ENCODE measurements at places on chromosomes 11 and 22.
A peak's percentile ranks its signal among the peaks of the same experiment; 100 is the strongest.

DNA sequence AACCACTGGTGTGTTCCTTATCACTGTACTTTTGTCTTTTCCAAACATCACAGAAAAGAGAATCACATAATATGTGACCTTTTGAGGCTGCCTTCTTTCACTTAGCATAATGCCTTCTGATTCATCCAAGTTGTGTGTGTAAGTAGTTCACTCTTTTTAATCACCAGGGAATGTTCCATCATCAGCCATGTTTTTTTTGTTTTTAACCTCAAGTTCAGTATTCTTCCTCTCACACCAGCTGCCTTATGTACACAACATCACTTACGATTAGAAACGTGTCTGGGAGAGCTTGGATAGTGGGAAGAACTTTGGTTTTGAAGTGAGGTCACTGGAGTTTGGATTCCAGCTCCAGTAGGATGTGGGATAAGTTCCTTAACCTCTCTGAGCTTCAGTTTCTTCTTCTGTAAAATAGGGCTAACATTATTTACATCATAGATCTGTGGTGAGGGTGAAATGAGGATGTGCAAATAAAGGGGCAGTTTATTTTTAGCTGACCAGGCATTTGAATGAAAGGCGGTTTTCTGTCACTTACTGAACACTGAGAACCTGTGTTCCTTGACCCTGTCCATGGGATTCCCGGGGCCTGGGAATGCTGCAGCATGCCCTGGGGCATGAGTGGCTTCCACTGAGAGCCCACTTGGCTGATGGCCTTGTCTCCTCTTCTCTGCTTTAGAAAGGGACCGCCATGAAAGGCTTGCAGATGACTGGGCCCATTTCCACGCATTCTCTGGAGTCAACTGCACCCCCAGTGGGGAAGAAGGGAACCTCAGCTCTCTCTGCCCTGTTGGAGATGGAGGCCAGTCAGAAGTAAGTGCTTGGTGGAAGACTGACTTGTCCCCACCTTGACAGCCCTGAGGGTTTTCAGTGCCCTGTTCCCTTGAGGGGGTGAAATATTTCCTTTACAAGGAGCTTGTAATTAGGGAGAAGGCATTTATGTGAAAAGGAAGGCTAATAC is 92.6 kb downstream of the DEPDC5 start:
- DNase-seq = peak; percentile 25

DNA sequence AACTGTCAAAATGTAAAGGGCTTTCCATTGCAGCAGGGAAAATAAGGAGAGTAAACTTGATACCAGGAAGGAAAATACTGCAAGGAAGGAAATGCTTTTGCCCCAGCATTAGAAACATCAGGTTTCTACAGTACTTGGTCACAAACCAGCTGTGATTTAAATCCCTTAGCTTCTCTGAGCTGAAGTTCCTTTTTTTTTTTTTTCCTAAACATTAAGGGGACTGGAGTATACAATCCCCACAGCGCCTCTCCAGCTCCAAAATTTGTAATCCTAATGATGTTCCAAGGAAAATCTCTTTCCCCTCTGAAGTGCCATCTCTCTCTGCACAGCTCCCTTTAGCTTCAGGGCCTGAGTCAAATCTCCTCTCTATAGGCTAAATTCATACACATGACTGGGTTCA is 220.5 kb upstream of the PITPNB start:
- DNase-seq = no peak

DNA sequence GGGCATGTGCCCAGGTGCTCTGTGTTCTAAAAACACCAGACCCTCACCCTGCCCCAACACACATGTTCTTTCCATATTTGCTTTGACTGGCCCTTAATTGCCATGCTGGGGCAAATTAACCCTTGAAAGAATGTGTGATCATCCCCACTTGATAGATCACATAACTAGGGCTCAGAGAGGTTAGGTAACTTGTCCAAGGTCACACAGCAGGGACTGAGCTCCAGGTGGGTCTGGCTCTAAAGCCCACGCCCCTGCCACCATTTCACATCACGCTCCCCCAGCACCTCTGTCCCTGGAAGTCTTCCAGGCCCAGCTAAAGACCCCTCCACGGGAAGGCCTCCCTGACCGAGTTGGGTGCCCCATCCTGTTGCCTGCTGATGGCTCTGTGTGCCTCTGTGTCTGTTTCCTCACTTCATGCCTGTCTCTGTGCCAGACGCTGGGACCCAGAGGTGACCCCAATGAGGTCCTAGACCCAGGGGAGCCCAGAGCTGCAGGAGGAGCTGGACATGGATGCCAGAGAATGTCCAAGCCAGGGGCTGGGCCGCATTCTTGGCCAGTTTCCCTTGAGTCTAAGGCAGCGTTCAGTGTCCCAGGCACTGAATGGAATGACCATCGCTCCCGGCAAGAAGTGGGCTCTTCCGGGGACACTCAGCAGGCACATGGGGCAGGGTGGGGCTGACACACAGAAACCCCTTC is 79.7 kb downstream of the MYO7A start:
- no peak for DNase-seq

DNA sequence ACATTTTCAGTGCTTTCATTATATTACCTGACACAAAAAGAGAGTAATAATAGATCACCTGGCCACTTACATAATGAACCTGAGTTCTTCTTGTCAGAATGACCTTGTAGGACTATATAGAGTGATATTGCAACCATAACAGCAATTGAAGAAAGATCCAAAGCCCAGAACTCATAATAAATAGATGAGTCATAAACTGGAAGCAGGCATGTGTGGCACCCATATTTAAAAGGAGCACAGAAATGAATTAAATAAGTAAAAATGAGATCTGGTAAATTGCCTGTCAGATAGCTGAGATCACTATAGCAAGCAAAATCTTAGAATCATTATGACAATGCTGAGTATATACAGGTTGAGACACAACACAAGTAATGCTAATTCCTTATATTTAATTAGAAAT is 331.8 kb downstream of the AASDHPPT start:
- no peak for DNase-seq

DNA sequence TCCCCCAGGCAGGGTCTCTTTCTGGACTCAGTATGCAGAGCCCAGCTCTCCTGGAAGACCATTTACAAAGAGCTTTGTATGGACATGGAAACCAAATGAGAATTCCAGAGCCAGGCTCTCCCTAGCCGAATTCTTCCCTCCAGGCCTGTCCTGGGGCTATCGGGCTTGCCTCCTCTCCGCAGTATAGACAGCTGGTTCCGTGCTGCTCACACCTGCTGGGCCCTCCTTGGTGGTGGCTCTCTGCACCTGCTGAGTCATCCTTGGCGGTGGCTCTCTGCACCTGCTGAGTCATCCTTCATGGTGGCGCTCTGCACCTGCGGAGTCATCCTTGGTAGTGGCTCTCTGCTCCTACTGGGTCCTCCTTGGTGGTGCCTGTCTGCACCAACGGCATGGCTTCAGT is 743.5 kb downstream of the BRD1 start:
- no peak for DNase-seq

DNA sequence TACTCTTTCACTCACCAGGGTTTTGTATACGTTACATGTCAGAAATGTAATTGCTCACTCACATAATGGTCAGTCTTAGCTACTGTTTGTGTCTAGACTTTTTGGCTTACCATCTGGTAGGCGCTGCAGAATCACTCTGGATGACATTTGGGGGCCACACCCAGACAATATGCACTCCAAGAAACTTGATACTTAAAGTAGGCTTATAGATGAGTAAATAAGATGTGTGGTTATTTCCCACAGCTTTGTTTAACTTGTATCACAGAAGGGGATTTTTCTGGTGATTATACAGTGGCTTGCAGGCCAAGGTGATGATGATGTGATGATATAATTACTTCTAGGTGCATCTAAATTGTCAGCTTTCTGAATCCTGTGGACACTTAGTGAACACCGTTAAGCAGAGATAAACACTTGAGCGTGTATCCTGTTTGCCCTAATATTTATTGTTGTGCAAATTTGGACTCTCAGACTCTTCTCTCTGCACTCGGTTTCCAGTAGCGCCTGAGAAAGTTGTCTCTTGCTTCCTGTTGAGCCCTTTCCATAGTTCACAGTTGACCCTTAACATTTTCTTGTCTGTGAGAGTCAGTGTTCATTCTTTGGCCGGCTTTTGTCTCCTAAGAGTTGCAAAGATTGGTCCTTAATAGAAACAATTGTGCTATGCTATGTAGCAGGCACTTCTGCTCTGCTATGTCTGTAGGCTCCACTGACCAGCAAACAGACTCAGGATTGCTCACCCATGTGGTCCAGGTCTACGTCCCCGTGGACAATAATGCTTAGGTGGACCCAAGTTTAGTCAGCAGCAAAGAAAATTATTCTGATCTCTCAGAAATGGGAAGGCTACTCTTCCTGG is 89.3 kb downstream of the PRR5L start:
- no peak for DNase-seq

GRCh38 chr11:35330156-35330889 is 89.0 kb downstream of the SLC1A2 start:
- no peak for DNase-seq

DNA sequence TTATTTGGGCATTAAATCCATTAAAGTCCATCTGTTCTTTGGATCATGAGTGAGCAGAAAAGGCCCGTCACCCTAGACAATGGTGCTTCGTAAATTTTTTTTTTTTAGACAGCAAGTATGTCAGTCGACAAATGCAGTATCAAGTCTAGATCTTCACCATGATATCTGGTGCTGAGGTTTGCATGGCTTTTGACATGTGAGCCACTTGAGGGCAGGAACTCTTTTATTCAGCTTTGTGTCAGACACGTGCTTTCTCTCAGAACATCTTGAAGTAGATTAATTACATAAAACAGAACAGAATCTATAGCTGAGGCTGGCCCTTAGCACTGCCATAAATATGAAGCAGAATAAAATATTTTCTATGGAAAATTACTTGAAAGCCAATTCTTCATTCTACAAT is 62.9 kb upstream of the CARD18 start:
- no peak for DNase-seq

DNA sequence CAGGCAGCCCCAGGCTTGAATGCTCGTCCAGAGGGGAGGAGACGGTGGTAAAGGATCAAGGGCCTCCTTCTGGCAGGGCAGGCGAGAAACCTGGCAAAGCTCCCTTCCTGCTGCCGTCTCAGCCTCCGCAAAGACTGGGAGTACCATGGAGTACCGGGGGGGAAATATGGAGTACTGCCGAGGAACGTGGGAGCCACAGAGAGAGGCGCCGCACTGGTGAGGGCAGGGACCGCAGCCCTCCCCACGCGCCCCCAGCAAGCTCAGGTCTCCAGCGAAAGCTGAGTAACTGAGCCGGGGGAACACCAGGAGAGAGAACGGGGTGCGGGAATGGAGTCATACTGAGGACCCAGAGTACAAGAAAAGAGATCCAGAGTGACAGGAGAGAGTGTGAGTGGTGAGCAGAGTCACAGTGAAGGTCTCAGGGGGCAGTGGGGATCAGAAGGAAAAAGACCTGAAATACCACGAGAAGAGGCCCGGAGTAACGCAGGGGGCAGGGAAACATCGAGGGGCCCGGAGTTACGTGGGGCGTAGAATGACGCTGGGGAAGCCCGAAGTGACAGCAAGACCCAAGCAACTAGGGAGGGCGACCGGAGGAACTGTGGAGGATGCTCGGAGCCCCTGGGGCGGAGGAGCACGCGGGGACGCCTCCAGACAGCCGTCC is 740 bp downstream of the EML3 start:
- peak; percentile 55 for DNase-seq

DNA sequence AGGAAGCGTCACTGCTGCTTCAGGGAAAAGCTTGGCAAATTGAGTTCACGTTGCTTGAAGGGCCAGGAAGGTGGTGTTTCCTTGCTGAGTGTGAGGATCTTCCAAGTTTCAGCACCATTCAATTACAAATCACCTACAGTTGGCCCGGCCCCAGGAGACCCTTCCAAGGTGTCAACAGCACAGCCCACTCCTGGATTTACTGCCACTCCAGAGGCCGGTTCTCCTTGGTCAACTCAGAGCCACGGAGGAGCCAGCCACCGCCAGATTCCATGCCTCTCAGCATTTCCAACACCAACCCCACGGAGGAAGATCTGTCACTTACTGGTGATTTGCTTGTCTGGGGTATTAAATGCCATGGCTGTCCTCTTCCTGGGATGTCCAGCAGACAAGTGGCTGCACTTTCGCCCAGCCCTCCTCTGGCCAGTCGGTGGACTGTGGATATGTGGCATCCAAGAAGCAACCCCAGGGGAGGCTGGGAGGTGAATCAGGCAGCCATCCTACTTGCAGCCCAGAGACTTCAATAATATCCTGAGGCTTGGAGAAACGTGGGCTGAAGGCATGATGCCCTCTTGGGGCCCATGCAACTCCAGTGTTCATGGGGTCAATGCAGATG is 74.1 kb upstream of the SHANK2 start:
- no peak for DNase-seq

GRCh38 chr22:24413271-24413670 is 14.1 kb upstream of the ADORA2A start:
- DNase-seq = no peak

DNA sequence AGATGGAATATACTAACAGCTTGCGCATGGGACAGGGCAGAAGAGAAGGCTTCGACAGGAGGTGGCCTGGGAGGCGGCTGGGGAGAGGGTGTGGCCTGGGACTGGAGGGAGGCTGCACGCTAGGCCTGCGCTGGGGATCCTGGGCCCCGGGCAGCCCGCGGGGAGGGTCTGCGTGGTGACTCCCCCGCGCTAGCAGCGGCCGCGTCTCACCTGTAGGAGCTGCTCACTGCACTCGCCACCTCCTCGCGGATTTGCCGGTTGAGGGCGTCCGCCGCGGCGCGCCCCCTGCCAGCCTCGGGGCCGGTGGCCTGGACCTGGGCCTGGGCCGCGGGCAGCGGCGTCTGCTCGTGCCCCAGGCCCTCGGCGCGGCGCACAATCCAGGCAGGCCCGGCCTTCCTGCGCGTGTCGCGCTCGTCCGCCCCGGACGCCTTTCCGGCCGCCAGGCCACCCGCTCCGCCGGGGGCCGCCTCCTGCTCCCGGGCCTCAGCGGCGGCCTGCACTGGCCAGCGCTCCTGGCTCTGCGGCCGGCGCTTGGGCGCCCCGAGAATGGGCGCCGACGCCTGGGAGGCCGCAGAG is 1.5 kb downstream of the MAP6 start:
- no peak for DNase-seq

- DNase-seq = no peak
These were observed 4.2 kb upstream of the LIF start for GRCh38 chr22:30250661-30251267.

DNA sequence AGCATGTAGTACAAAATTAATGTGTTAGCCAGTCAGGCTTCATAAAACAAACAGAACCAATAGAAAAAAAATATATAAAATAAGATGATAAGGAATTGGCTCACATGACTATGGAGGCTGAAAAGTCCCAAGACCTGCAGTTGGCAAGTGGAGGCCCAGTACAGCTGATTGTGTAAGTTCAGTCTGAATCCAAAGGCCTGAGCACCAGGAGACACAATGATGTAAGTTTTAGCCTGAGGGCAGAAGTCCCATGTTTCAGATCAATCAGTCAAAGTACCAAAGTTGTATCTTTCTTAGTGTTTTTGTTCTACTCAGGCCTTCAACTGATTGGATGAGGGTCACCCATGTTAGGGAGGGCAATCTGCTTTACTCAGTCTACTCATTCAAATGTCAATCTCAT is 14.3 kb upstream of the OR10D3 start:
- DNase-seq = no peak

GRCh38 chr11:78000193-78000592 is 5.7 kb upstream of the INTS4 start:
- peak; percentile 36 for DNase-seq

- no peak for DNase-seq
These were observed at the start of gene FAT3 for GRCh38 chr11:92224407-92225124. Gene FAT3, plus strand, starts transcription at chr11:92224818. Its CDS starts 127,295 bp downstream, at chr11:92352113.
